Left renal pelvis (tissue), 4 donors: ENCODE measurements at places on chromosomes 11 and 22. TPM values are rescaled to one million over a fixed set of nuclear protein-coding genes. Genes with fewer than 3 reads are reported as not detected.

DNA sequence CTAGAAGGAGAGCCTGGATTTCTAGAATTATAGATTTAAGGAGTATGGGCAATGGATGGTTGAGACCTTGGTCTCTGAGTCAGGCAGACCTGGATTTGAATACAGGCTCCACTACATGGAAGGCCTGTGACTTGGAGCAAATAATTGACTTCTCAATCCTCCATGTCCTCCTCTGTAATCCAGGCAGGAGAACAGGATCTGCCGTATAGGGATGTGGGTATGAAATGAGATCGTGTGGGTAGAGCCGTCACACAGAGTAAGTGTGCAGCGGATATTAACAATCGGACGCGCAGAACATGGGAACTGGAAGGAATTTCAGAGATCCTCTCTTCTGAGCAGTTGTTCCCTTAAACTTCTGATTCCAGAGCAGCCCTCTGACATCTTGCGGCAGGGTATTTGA lies 11.5 kb upstream of the TMPRSS13 start:
- no peak for DNase-seq

GRCh38 chr11:29336727-29337575 lies 679.9 kb downstream of the KCNA4 start:
- DNase-seq, result no peak

DNA sequence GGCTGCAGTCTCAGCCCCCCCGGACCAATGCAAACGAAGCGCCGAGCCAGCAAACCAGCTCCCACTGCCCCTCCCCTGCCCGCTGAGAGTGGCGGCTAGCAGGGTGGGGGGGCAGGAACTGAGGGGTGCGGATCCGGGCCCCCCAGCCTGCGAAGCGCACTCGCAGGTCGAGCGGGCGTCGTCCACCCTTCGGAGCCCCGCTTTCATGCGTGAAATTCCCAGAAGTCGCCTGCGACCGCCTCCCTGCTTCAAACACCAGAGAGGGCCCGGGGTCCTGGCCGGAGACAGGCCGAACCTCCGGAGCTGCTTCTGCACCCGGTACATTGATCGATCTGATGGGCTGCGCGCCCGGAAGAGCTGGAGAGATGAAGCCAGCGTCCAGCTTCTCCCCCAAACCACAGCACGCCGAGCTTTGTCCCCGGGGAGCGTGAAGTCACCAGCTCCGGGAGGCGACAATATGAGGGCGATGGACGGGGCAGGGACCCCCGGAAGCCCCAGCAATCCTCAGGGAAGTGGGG lies 646 bp upstream of the PATZ1 start:
- no peak for DNase-seq

GRCh38 chr11:47506373-47506772 lies 46.6 kb downstream of the CELF1 start:
- no peak for DNase-seq

- no peak for DNase-seq
Observed at GRCh38 chr11:114084414-114084813, 24.9 kb downstream of the ZBTB16 start.

DNA sequence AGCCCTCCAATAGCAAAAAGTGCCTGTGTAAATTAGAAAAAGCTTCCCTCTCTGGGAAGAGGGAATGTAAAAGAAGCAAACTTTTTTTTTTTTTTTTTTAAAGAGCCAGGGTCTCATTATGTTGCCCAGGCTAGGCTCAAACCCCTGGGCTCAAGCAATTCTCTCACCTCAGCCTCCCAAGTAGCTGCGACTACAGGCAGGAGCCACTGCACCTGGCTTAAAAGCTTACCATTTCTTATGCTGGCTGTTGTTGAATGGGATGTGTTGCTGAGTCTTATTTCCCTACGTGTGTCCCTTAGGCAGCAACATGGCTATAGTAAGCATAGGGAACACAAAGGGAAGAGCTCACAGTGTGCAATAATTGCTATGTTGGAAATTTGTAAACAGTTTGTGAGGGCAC lies 225.5 kb upstream of the CCDC90B start:
- no peak for DNase-seq

- no peak for DNase-seq
Observed at GRCh38 chr11:64230985-64231365, 627 bp downstream of the DNAJC4 start.

- DNase-seq, result no peak
Observed at GRCh38 chr11:57203359-57203758, 21.6 kb downstream of the LRRC55 start.

GRCh38 chr11:125223901-125224361 lies 59.4 kb downstream of the PKNOX2 start:
- no peak for DNase-seq

DNA sequence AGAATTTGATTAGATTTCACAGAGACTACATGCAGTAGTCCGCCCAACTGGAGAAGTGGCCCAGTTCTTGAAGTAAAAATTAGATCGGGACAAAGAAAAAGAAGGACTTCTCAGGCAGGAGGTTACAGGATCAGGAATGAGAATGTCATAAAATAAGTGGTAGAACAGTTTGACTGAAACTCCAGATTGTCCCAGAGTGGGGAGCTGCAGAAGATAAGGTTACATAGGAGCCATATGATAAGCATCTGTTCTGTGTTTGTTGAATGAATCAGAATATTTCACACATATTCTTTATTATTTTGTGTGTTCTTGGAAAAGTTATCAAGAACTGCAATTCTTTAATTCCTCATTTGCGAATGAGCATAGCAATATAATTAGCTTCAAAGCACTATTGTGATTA lies 210.6 kb downstream of the AASDHPPT start:
- DNase-seq, result no peak

- DNase-seq, result no peak
Observed at GRCh38 chr11:19595499-19595839, 117.2 kb upstream of the NAV2 start.

GRCh38 chr11:76656050-76656531 lies 14.5 kb downstream of the LRRC32 start:
- DNase-seq, result no peak

- DNase-seq, result no peak
Observed at GRCh38 chr11:62554387-62555167, 8.0 kb upstream of the AHNAK start.

DNA sequence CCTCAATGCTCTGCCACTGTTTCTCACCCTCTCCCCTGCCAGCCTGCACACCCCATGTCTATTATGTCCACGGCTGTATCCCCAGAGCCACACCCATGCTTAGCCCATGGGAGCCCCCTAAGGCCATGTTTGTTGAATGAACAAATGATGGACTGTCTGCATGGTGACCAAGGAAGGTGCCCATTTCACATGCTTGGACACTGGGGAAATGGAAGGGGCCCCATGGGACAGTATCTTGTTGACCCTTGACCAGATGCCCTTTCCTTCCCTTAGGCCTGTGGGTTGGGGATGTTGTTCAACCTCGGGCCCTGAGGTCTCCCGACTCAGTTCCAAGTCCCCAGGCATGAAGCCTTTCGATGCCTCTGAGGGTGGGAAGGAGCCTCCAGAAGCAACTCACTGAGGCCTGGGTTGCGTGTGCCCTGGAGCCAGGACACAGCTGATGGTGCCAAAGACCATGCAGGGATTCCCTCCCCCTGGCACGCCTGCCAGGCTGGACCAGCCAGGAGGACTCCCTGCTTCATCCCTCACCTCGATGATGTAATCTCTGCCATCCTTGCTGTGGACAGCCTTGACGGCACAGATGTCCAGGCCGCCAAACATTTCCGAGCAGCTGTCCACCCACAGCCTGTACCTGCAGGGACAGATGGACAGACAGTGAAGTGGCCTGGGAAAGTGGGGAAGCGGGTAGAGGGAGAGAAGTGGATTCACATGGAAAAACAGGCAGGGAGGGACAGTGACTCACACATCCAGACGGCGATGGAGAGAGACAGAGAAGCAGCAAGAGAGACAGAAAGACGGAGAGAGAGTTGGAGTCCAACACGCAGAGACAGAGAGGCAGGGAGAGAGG lies 58.9 kb downstream of the FBXO7 start:
- DNase-seq, result no peak

- no peak for DNase-seq
Observed at GRCh38 chr11:26557666-26558065, 14.4 kb downstream of the MUC15 start.

GRCh38 chr11:47628026-47628425 lies 14.3 kb downstream of the MTCH2 start:
- DNase-seq, result no peak

DNA sequence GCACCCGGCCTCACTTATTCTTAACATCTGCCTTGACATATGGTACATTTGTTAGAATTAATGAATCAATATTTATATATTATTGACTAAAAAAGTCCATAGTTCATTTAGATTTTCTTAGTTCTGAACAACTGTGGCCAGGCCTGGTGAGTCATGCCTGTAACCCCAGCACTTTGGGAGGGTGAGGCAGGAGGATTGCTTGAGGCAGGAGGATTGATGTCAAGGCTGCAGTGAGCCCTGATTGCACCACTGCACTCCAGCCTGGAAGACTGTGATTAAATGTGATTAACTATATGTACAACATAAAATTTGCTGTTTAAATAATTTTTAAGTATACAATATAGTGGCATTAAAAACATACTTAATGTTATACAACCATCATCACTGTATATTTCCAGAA lies 5.6 kb downstream of the UVRAG start:
- no peak for DNase-seq

DNA sequence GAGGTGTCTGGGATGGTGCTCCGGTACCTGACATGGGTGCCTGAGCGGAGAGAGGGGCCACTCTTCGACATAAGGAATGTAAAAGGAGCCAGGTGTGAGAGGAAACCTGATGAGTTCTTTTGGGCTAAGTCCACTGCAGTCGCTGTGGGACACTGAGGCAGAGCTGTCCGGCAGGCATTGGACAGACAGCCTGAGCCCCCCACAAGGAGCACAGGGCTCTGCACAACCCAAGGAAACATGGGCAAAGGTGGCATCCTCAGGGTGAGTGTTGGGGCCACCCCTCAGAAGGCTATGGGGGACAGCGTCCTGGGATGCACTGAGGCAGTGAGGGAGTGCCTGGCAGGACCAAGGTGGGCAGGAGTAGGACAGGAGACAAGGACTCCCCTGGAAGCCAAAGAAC lies 57.7 kb upstream of the EMID1 start:
- no peak for DNase-seq

- no peak for DNase-seq
Observed at GRCh38 chr11:98101329-98101728, 919.4 kb upstream of the CNTN5 start.

DNA sequence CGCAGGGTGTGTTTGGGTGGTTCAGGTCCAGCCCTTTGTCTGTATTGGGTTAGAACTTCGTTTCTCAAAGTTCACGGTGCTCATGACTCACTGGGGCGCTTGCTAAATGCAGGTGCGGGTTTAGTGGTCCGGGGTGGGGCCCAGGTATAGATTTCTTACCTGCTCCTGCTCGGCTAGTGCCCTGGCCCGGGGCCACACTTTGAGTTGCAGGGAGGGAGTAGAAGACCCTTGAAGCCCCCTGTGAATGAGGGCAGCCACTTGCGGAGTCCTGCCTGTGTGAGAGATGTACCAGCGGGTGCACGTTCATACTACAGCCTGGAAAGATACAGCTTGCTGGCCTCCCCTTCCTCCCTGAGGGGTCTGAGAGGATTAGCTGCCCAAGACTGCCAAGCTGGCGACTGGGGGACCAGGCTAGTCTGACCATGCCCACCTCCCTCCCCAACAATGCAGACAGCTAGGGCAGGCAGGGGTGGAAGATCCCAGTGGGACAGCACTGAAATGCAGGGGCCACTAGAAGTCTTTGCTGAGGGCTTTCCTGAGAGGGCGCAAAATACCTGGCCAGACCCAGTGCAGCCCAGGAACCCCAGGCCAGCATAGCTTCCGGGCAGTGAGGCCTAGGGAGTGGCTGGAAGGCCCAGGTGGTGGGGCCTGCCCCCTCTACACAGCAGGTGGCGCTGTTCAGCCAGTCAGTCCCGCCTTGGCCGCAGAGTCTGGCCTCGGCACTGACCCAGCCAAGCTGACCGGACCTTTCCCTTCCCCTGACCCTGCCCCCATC lies 5.1 kb upstream of the MYRF start:
- DNase-seq, result no peak

- DNase-seq, result no peak
Observed at GRCh38 chr11:116043857-116044256, 539.6 kb upstream of the CADM1 start.

DNA sequence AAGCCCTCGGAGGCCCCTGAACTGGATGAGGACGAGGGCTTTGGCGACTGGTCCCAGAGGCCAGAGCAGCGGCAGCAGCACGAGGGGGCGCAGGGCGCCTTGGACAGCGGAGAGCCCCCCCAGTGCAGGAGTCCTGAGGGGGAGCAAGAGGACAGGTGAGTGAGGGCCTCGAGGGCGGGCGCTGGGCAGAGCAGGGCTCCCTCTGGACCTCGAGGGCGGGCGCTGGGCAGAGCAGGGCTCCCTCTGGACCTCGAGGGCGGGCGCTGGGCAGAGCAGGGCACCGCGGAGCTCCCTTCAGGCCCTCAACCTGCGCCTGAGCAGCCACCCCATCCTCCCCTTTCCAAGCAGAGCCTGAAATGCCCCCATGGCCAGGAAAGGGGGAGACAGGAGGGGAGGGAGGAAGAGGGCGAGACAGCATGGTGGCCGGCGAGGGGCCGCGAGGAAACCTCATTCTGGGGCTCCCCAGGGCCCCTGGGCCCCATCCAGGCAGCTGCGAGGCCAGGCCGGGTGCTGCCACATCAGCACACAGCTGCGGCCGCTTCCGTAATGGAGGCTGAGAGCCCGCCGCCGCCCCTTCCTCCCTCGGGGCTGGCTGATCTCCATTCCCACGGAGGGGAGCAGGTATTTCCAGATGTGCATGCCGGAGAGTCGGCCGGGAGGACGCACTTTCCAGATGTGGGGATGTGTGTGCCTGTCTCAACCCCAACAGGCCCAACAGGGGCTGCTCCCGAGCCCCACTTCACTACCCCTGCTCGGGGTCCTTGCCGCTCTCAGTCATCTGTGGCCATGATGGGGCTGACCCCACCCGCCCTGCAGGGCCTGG lies 10.0 kb downstream of the PRR33 start:
- DNase-seq, result no peak

DNA sequence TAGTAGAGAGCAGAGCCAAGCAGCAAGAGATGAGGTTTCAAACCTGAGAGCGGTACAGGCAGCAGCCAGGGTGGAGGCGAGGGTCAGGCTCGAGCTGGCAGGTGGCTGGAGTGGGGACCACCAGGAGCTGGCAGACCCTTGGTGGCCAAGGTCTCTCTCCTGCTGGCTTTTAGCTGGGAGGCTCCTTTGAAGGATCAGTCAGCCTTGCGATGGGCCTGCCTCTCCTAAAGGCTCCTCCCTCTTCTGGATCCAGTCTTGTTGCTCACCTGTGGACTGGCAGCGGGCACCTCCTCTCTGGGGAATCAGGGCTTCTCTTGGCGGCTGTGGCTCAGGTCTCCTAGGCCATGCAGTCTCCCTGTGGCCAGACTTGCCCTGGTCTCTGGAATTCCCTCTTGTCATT lies 24.8 kb downstream of the TPST2 start:
- no peak for DNase-seq

- no peak for DNase-seq
Observed at GRCh38 chr11:96313163-96313562, 29.8 kb downstream of the MAML2 start.

The INPP5J gene
- 1.9 TPM for polyA plus RNA-seq

The BSX gene
- not detected for polyA plus RNA-seq

The TUB gene
- 23.4 TPM for polyA plus RNA-seq

The NELL1 gene
- 0.98 TPM for polyA plus RNA-seq

The SGSM1 gene
- polyA plus RNA-seq, result 2.5 TPM

The MMP13 gene
- polyA plus RNA-seq, result 0.13 TPM

The EMID1 gene
- 55.7 TPM for polyA plus RNA-seq

The ALDH3B1 gene
- 1.4 TPM for polyA plus RNA-seq

The C22orf15 gene
- polyA plus RNA-seq, result 3.1 TPM

The KREMEN1 gene
- polyA plus RNA-seq, result 25.9 TPM

The POTEH gene
- not detected for polyA plus RNA-seq

The TMEM25 gene
- polyA plus RNA-seq, result 28.9 TPM

The MYO7A gene
- polyA plus RNA-seq, result 2.7 TPM

The ZNF280B gene
- 5.0 TPM for polyA plus RNA-seq

The CFL1 gene
- polyA plus RNA-seq, result 738 TPM

The YPEL1 gene
- 16.6 TPM for polyA plus RNA-seq

The PGM2L1 gene
- 2.9 TPM for polyA plus RNA-seq

The JHY gene
- polyA plus RNA-seq, result 12.4 TPM

The CRYBB3 gene
- not detected for polyA plus RNA-seq
